DMS 273 treated with DMSO at 0.1 percent for 48 hours (cell line): ENCODE measurements at places on chromosomes 12 and 14.

GRCh38 chr12:50112456-50113218, 601 bp downstream of the COX14 start:
- DNase-seq = no peak

- DNase-seq = no peak
Measured at GRCh38 chr14:94631536-94632304, 19.5 kb downstream of the SERPINA3 start.

GRCh38 chr12:52641468-52641867, 10.5 kb downstream of the KRT2 start:
- no peak for DNase-seq

- no peak for DNase-seq
Measured at GRCh38 chr12:85985996-85986395, 111.9 kb downstream of the NTS start.

- no peak for DNase-seq
Measured at GRCh38 chr12:104866291-104866690, 91.8 kb downstream of the SLC41A2 start.

DNA sequence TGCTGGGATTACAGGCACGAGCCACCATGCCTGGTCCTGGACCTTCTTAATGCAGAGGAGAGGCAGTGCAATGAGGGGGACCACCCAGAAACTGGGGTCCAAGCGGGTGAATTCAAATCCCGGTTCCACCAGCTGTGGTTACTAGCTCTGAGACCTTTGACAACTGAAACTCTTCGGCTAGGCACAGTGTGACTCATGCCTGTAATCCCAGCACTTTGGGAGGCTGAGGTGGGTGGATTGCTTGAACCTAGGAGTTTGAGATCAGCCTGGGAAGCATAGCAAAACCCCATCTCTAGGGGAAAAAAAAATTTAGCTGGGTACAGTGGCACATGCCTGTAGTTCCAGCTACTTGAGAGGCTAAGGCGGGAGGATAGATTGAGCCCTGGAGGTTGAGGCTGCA, 5.0 kb upstream of the CD4 start:
- no peak for DNase-seq

- no peak for DNase-seq
Measured at GRCh38 chr12:7205091-7205490, 15.6 kb downstream of the PEX5 start.

DNA sequence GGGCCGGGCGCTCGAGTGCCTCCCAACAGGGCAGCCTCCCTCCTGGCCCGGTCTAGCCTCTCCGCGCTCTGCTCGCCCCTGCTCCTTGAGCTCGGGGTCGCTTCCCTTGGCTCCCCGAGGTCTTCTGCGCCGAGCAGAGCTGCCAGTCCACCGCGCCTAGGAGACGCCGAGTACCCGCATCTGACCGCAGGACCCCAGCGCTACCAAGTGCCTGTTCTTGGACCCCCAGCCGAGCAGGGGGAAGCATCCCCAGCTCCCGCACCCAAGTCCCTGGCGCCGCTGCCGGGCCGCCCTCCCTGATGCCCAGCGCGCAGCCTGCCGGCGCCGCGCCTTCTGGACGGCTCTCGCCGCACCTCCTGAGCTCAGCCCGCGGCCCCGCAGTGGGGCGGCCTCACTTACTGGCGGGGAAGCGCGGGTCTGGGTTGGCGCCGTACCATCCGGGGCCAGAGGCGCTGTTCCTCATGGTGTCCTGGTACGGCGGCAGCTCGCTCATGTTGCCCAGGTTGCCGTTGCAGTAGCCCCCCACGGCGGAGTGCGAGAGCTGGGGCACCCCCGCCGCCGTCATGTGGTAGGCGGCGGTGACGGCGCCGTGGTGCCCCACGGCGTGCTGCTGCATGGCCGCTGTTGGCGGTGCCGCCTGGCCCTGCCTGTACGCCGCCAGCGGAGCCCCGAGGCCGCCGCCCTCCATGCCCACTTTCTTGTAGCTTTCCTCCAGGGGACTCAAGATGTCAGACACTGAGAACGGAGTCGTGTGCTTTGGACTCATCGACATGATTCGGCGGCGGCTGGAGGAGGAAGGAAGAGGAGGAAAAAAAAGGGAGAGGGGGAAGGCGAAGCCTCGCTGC, 1.2 kb downstream of the NKX2-1 start:
- DNase-seq = no peak

- peak; percentile 53 for DNase-seq
Measured at GRCh38 chr14:103500148-103500990, 22.3 kb downstream of the CKB start.

GRCh38 chr14:100467939-100468338, 119.3 kb downstream of the BEGAIN start:
- no peak for DNase-seq

- DNase-seq = no peak
Measured at GRCh38 chr14:68939893-68940613, 39.0 kb downstream of the ACTN1 start.

DNA sequence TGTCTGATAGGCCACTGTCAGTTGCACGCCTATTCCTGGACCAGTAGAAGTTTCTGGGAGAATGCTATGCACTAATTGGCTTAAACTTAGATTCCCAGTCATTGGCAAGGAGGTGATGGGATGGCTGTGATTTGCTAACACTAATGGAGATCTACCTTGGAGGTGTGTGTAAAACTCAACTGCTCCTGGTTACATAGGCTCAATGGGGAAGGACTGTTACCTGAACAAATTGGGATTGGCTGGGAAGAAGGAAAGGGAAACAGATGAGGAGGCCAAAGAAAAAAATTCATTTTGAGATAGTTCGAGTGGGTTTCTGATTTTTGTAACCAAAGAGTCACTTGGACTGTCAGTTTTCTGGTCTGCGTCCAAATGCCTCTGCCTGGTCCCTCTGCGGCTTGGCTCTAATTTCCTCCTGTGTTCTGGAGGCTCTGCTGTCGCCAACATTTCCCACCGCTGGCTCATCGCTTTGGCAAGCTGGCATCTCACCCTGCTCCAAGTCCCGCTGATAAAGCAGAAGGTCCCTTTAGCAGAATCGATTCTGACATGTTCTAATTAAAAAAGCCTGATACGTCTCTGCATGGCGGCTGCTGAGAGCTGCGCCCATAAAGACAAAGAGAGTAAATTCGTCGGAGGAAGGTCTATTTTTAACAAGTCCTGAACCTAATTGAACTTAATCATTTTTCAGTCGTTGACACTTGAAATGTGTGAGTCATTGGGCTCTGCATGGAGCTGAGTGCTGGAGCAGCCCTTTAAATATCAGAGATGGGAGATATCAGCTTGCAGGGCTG, 2.0 kb upstream of the CCDC63 start:
- DNase-seq = no peak

DNA sequence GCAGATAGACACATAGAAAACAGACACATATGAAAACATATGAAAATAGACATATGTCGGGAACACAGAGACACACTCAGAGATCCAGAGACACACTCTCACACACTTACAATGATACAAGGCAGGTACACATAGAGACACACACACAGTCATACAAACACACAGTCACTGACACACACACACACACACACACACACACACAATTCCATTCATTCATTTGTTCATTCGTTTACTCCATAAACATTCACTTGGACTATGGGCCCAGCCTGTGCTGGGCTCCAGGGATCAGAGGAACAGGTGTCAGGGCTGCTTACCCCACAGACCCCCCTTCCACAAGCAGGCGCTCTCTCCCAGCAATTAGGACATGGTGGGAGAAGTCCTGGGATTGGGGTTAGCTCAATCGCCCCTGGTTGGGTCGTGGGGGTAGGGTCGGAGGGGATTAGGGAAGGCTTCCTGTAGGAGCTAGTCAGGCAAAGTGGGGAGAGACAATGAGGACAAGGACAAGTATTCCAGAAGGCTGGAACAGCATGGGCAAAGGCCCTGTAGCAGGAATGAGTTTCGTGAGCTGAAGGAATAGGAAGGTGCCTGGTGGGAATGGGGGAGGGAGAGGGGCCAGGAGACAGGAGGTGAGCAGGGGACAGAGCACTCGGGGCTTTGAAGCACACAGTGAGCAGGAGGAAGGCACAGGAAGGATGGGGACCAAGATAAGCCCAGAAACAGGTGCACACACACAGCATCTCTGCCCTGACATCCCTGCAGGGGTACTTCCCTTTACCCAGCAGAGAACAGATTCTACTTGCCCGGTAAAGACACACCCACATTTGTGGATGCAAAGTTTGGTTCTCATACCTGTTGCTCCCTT, 6.5 kb downstream of the RASAL1 start:
- no peak for DNase-seq

- no peak for DNase-seq
Measured at GRCh38 chr14:103562179-103562428, 353 bp downstream of the BAG5 start.

DNA sequence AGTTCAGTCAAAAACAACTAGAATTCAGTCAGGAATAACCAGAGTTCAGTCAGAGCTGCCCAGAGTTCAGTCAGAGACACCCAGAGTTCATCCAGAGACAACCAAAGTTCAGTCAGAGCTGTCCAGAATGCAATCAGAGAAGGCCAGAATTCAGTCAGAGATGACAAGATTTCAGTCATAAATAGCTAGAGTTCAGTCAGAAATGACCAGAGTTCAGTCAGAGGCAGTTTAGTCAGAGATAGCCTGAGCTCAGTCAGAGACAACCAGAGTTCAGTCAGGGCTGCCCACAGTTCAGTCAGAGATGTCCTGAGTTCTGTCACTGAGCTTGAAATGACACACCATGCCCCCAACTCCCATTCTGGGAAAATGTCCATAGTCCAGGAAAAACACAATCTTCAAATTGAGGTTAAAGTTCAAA, 1102.8 kb downstream of the BCL11B start:
- DNase-seq = no peak
